ENCODE measurements at places on chromosomes 12 and 14.

DNA sequence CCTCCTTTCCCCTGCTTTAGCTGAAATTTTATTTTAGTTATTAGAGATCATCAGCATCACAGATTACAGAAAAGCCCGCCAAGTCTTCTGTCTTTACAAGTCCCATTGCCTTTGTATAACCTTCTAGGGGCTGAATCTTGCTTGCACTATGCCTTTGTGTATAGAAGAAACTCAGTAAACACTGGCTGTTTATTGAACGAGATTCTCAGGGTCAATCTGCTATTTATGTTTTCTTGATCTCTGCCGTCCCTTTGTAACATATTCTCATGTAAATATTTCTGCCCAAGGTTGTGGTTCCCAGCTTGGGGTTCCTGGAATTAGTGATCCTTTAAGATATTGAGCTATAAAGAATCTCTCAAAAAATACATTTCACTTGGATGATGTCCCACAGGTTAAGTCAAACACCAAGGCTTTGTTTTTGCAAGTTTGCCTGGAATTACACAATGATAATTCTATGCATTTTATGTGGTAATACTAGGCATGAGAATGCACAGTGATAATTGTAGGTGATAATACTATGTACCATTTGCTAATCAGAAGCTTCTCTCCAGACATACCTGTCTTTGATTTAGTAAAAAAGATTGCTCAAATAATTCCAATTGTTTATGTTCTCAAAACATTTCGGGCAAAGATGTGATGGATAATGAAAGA is 40.6 kb upstream of the FGF6 start:
- no peak for DNase-seq

DNA sequence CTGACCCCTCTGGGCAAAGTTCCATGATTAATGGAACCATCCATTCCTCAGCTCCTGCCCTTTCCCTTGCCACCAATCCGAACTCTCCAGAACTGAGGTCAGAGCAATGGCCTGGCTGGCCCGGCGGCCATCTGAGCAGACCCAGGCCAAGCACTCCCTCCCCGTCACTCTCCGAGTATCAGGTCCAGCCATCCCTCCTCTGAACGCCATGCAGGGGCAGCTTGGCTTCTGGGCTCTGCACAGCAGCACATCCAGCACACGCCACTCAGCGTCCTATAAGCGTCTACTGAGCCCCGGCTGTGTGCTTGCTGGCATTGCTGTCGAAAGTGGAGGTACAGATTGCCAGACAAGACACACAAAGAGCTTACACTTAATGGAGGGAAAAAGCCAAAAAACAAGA is 34.3 kb upstream of the VWF start:
- DNase-seq = no peak

DNA sequence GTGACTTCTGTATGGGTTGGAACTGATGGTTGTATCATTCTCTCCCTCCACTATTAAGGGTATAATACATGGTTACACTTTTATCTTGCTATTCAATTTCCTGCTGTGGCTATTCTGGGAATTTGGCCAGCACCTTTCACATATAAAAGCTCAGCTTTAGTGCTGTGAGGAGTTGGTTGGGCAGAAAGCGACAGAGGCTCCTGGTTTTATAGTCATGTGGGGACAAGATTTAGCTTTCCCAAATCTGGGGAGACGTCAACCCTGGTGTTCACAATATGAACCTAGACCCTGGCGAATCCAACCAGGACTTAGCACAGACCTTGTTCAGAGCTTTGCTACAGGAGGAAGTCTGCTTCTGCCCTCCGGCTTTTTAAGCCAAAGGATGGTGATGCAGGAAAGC is 36.5 kb downstream of the FOS start:
- peak; percentile 61 for DNase-seq

GRCh38 chr14:105011312-105011990 is 9.4 kb downstream of the CDCA4 start:
- no peak for DNase-seq

DNA sequence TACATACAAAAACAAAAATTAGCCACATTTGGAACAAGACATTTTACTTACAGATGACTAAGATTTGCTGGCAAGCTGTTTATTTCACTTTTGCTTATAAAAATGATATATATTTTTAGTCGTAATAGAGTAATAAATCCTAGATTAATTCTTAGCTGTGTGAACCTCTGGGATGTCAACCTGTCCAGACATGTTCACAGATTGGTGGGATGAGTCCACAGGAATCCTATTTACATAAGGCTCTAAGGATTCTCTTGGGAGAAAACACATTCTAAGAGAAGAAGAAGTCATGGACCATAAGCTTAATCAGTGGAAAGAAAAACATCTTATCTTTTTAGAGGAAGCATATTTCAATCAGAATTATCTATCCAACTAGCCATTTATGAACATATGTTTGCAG is 797.4 kb downstream of the C12orf50 start:
- peak; percentile 19 for DNase-seq

DNA sequence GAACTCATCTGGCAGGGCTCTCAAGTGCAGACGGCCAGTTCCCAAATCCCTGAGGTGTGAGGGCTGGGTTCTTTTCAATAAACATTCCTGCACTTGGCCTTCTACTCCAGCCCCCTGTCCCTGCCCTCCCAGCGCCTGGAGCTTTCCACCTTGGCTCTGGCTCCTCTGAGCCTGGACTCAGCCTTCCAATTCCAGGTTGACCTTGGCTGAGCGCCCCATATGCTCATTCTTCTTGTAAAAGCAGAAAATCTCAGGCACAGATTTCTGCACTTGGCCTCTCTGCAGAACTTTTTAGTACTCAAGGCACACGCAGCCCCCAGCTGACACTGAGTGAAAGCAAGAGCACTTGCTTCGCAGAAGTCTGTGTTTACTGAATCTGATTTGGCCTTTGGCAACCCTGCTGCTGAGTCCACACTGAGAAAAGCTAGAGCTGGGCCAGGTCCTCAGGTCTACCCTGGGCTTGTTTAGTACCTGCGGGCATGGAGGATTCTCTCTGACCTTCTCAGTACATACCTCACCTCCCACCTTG is 222.7 kb downstream of the MSRB3 start:
- DNase-seq = peak; percentile 32

DNA sequence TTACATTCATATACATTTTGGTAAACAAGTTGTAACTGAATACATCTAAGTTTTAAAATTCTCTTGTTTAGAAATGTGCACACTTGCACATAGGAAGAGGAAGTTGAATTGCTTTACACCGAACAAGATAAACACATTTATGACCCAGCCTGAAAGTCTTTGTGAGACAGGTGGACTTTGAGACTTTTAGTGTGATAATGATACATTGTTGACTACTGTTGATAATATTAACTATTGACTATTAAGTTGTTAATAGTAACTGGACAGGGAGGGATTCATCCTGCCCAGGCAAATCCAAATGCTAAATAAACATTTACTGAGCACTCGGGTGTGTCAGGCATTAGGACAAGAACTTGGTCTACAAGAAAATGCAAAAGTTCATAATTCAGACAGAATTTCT is 68.0 kb downstream of the AVPR1A start:
- DNase-seq = no peak

- DNase-seq = no peak
Observed at GRCh38 chr14:75926431-75927115, 55.2 kb downstream of the TGFB3 start.

- DNase-seq = peak; percentile 51
Observed at GRCh38 chr14:70188659-70189455, at the start of gene SLC8A3. TSS of gene SLC8A3 (minus strand) at chr14:70188951. CDS start at chr14:70168422, 20,529 bp downstream.

DNA sequence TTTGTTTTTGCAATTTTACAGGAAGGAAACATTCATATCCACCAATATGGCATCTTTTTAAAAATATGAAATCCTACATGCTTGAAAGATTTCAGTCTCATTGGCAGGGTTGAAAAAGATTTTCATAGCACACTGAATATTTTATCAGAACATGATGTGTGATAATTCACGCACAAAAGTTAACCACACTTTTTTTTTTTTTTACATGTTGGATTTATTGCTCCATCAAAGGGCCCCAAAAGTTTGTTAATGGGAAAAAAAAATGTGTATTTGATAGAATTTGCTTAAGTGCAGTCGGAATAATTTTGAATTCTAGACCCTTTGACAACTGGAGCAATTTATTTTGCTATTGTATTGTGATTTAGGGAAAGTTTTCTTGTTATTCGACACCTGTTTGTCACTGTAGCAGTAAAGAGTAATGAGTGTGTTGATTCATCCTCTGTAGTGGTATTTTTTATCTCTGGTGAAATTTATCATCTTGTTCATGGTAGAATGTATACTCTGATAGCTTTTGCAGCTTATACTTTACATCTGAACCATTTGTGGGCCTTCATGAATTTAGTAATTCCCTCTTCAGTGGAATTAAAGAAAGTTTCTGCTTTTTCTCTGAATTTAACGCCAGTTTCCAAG is 1.1 kb downstream of the EML1 start:
- no peak for DNase-seq

DNA sequence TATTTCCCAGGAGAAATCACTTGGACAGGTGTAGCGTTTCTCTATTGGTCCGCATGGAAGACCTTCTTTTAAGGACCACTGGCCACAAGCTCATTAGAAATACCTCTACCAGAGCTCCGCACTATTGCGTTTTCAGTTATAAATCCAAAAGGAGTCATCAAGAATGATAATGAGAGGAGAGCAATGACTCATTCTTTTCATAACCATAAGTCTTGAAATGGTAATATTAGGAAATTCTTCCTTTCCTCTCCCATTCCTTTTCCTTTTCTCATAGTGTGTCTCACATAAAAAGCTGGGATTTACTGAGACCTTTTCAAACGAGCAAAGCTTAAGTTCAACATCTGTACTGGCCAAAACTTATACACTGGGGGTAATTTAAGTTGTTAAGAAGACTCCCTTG is 215.7 kb downstream of the CPNE8 start:
- DNase-seq = peak; percentile 56

DNA sequence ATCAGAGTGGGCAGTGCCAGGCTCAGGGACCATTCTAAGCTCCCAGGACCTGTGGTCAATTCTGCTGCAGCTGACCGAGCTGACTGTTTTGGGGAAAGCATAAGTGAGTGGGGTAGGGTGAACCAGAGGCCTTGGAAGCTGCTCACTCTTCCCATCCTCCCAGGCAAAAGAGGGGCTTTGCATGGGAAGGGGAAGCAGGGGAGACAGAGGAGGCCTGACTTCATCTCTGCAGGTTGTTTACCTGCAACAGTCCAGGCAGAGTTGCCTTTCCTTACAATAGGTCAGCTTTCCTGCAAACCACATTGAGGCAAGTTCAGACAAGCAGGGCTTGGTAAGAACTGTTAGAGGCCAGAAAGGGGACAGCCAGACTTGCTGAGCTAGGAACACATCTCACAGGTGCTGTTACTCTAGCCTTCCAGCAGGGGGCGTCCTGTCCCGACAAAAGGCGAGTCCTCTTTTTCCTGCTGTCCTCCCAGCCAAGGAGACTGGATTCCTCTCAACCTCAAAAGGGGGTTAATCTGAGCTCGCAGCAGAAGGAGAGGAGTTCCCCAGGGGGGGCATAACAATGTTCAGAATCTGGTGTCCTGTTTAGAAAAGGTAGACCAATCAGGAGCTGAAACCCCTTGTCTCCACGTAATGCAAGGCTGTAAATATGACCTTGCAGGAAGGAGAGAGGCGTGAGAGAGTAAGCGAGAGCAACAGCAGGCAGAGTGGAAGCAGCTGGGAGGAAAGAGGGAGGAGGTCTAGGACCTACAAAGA is 4.3 kb upstream of the DHRS2 start:
- DNase-seq = peak; percentile 73

- no peak for DNase-seq
Observed at GRCh38 chr12:101829639-101830366, 956 bp downstream of the GNPTAB start.

- DNase-seq = no peak
Observed at GRCh38 chr12:91511795-91512420, 329.3 kb upstream of the DCN start.

DNA sequence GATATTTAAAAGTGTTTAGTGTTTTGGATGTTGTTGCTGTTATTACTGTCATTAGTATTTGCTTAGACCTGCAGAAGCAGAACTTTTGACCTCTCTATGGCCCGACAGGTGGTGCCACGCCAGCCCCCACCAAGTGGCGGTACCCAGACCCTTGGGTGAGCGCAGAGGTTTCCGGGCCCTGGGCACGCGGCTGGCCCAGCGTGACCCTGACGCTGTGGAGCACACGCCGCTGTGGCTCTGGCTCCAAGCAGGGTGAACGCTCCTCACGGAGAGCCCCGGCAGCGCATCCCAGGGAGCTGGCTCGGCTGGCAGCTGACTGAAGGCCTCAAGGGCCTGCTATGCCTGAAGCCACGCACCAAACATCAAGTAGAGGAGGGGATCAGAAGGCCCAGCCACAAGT is 22.6 kb downstream of the SLC25A47 start:
- no peak for DNase-seq

DNA sequence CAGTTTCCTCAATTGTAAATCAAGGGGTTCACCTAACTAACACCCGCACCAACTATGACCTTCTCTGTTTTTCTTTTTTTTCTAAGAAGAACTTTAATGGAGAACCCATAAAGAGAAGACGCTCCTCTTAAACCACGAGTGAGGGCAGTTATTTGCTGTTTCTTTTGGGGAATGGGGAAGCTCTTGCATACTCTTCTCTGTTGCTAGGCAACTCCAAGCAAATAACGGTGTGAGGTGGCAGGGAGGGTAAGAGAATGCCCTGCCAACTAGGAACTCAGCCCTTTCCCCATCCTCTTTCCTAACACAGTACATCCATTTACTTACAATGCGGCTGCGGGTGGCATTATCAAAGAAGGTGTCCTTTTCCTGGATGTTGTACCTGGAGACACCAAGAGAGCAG is 114.9 kb downstream of the ANO2 start:
- no peak for DNase-seq

GRCh38 chr14:96554315-96554910 is 52.2 kb downstream of the PAPOLA start:
- DNase-seq = no peak

DNA sequence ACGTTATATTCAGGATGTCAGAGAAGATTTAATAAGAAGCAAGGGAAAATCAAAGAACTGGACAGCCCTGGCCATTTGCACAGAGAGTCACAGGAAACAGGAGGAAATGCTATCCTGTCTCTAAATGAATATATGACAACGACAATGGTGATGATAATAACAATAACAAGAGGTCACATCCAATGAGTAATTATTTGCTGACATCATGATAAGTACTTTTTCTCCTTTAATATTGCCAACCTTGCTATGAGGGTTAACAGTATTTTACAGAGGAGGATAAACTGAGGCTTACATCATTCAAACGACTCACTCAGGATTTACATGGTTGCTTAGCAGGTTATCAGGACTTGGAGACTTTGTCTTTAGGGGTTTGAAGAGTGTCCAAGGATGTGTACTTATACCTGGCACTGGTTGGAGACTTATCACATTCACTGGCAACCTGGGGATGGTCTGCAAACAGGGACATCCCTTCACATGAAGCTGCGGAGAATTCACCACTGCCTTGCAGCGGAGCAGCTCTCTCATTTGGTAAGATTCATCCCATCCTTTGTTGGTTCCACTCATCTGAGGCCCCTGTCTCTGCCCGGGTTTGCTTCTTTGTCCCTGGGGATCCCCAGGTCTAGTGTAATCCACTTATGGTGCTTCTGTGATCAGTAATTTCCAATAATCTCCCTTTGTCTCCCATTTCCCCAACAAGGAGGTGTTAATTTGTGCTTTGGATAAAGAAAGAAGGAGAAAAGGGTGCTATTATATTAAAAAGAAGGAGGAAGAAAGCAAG is 637.8 kb downstream of the BCL11B start:
- DNase-seq = no peak

- peak; percentile 72 for DNase-seq
Observed at GRCh38 chr12:116384691-116385485, 107.4 kb upstream of the MED13L start.

GRCh38 chr12:10849425-10849878 is at the start of gene PRR4:
TSS of gene PRR4 (minus strand) at chr12:10849475. CDS start at chr12:10849437, 38 bp downstream.
- no peak for DNase-seq

GRCh38 chr14:77026166-77026929 is 2.2 kb downstream of the IRF2BPL start:
- peak; percentile 49 for DNase-seq
